ENCODE measurements at places on chromosomes 5 and 9.

GRCh38 chr9:6187272-6187671 is 28.3 kb upstream of the IL33 start:
- no peak for DNase-seq

DNA sequence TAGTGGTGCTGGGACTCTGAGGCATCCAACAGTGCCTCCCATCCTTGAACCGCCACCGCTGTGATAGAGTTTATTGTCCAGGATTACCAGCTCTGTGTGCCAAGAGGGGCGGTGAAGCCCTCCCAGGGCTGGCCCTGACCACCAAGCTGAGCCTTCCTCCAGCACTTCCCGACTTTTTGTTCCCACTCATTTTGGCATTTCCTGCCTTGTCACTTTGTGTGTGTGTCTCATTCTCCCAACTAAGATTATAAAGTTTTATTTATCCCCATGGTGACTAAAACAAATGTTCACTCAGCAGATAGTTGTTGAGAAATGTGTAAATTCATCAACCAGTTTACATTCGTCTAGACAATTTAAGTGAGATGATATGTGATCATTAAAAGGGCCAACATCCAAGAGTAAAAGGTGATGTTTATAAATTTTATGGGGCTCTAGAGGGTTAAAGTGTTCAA is 2.5 kb downstream of the F2R start:
- no peak for DNase-seq

DNA sequence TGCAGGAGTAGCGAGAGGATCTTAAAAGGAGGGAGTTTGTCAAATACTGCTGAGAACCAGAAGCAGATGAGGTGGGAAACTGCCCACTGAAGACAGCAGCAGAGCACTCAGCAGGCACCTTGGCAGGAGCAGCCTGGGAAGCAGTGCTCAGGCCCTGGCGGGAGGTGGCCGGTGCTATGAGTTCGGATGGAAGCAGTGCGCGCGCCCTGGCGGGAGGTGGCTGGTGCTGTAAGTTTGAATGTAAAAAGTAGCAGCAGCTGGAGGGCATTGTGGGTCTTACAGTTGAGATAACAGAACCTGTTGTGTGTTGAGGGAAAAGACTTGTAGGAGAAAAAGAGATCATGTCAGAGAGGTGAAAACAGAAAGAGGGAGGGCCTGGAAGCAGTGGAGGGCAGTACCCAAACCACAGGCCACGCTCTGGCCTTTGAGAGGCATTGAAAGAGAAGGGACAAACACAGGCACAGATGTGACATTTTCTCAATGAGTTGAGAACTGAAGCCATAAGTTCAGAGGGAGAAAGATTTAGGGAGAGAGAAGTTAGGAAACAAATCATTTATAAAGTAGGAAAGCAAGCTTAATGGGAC is 130.9 kb downstream of the ERCC6L2 start:
- no peak for DNase-seq

- DNase-seq, result no peak
Measured at GRCh38 chr9:93137362-93137761, 3.3 kb upstream of the NINJ1 start.

DNA sequence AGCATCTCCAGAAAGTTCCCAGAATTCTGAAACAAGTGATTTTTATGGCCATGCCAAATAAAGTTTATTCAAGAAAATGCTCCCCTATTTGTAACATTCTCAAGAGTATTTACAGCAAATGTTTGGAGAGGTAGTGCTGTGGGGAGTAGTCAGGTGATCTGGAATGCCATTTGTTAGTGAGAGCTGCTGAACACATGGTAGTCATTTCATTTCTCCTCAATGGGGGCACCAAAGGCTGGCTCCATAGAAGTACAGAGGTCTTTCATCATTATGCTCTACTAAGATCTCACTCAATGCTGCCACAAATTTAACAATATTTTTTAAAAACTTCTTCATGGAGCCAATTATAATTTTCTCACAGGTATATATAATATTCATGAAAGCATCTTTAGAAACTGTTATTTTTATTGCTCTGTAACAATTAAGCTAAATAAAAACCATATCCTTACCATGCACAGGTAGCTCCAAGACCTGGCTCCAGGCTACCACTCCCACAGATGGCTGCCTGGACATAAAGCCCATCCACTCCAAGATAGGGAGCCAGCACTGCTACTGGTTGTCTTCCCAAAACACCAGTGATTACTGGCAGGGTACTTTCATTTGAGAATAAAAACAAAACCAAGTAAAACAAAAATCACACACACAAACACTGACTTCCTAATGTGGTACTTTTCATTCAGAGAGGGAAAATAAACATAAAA is 200.8 kb downstream of the PLK2 start:
- no peak for DNase-seq

DNA sequence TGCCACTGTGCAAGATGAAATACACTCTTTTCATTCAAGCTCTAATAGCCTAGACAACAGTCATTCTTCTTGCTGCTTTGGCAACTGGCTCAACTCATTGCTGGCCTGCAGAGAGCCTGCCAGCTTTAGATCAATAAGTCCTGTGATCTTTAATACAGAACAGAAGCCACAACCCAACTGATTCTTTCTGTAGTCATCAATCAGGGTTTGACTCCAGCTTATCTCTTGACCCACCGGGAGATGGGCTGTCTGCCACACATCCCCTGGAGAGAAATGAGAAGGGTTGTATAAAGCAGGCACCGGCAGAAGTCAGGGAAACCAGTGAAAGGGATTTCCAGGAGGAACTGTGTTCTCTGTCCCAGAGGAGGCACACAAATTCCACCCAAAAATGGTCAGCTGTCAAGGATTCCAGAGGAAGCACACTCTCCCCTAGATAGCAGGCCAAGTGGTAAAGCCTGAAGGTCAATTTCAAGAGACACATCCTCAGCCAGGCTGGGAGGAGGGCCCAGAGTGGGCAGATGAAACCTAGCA is 24.5 kb downstream of the LHFPL2 start:
- no peak for DNase-seq

GRCh38 chr9:135662758-135663450 is at the start of gene LCN9:
Gene LCN9, plus strand, starts transcription at chr9:135663309. Its CDS starts 13 bp downstream, at chr9:135663322.
- DNase-seq, result no peak

GRCh38 chr5:136194576-136194975 is 1.6 kb upstream of the SMIM32 start:
- no peak for DNase-seq

Data from suprapubic skin (tissue), 4 donors.